ENCODE measurements at places on chromosomes 2 and 18.

GRCh38 chr2:217367464-217367863 lies 507.6 kb upstream of the TNP1 start:
- DNase-seq = no peak

DNA sequence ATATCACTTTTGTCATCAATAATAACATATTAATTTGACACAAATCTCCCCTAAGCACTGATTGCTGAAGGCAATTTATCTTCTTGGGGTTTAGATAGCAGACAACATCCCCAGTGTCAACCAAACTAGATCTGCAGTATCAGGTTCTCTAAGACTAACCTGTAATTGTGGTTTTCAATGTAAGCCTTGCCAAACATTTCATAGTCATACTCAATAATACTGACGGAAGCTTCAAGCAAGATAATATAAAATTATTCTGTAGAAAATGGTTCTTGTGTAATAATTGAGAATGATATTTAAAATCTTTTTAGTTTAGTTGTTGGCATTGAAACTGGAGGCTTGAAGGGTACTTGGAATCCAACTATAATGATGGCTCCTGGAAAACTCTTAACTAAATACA lies 186.3 kb downstream of the RIT2 start:
- DNase-seq = no peak

GRCh38 chr2:39705638-39706037 lies 39.9 kb downstream of the TMEM178A start:
- no peak for DNase-seq

- no peak for DNase-seq
Observed at GRCh38 chr2:42867093-42868065, 75.0 kb upstream of the HAAO start.

- peak; percentile 39 for DNase-seq
Observed at GRCh38 chr2:10022445-10022844, 20.9 kb upstream of the KLF11 start.

DNA sequence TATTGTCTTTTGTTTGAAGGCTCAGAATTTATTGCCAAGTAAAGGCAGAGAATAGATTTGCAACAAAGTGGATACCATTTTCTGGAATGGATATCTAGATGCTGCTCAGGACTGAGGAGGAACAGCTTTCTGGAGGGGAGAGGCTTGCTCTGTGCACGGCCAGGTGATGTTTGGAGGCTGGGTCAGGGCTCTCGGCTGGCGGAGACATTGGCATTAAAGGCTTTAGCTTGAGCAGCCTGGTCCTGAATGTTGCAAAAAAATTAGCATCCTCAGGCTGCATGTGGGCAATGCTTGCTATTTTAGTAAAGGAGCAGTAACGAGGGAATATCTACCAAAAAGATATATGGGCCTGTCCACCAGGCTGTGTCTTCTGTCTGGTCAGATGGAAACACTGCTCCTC lies 20.4 kb downstream of the RNF144A start:
- DNase-seq = no peak

DNA sequence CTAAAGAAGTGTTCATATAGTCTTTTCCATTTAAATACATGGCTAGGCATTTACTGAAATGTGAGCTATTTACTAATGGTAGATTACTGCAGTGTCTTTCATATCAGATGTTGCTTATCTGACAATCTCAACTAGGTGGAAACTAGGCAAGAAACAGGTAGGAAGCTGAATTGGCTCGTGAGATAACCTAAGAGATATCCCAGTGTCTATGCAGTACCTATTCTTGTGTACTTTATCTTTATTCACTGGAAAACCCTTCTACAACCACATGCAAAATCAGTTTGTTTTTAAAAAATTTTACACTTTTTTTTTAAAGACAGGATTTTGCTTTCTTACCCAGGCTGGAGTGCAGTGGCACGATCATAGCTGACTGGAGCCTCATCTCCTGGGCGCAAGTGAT lies 63.8 kb downstream of the PLCL1 start:
- no peak for DNase-seq

DNA sequence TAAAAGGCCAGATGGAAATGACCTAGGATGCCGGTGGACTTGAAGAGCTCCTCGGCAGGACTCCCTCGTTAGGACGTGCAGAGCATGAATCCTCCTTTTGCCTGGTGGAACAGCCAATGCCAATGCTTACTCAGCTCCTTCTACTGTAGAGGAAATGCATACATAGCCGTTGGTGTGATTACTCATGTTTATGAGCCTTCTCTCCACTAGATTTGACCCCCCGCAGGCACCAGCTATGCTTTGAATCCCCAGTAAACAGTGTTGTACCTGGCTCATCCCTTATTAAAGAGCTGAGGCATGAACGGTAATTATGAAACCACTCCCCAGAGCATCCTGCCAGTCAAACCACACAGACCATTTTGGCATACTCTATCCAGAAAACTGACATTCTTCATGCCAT lies 172.8 kb downstream of the ANTXR1 start:
- peak; percentile 43 for DNase-seq

GRCh38 chr2:62733546-62733945 lies 28.0 kb downstream of the EHBP1 start:
- DNase-seq = no peak

DNA sequence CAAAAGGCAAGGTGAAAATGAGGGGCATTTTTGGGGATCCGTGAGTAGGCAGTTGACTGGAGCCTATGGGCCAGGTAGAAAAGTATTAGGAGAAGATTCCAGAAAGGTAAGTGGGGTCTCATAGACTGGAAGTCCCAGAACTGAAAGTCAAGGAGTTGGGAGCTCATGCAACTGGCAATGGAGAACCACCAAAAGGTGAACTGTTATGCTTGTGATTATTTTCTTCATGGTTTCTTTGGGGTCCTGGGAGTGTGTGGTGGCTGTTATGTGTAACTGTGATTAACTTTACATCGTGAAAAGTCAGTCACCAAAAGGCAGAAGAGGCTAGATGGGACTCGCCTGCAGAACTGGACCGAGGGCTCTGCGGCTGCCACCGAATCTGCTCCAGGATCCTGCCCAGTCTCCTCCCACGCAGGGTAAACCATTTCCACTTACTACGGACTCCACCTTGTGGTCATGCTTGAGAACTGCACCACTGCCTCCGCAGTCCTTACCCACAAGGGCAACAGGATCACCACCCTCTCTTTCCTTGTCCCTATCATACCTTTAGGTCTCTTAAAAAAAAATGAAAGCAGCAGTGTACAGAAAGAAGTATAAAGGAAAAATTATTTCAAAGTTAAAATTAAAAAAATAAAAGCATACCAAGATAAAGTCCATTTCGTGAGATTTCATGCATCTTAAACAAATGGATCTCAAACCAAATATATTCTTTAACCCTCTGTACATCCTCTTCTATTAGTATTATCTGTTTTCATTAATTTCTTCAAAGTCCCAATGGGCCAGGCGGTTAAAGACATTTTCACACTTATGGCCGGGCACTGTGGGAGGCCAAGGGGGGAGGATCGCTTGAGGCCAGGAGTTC lies 15.6 kb upstream of the CEP68 start:
- peak; percentile 94 for DNase-seq

Data from suppressor macrophage treated with lipopolysaccharide for 1 hour (primary cell).